CD14-positive monocyte (primary cell): ENCODE measurements at places on chromosomes 1 and 21.

GRCh38 chr1:31488528-31488927 is 75.5 kb downstream of the SERINC2 start:
- no peak for DNase-seq

GRCh38 chr1:44405798-44406736 is 1.0 kb downstream of the RNF220 start:
- DNase-seq, result peak; percentile 40

GRCh38 chr1:164583835-164584539 is 25.0 kb downstream of the PBX1 start:
- DNase-seq, result no peak

DNA sequence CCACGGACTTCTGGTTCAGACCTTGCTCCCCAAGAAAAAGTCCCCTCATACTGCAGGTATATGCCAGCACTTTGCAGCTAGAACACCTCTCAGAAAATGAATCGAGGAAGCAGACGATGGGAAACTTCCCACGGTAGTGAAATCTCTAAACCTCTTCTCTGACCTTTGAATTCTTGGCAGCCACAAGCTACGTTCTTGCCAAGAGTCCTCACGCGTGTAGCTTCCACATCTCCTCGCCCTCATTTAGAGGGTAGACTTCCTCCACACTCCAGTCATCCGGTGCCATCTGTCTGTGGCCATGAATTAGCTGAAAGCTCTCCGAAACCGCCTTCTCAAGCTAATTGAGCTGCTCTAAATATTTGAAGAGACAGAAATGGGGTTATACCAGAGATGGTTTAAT is 127.8 kb downstream of the RGS7 start:
- DNase-seq, result no peak

DNA sequence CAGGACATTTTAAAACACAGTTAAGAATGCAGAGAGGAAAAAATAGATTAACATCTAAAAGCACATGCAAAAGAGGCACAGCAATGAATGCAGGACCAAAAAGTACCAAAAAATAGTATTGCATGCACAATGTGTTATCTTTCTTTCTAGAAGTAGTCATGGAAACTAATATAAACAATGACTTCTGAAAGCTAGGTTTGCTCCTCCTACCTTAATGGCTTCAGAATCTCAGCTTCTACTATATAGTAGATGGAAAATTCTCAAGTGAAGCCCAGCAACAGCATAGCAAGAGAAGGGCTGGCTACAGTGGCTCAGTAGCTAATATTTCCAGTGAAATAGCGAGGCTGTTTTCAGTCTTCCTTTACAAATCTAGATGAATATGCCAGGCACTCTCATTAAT is 125.1 kb downstream of the CRB1 start:
- DNase-seq, result no peak
